ACHN (cell line): ENCODE measurements at places on chromosomes 4 and X.

- peak; percentile 17 for DNase-seq
Observed at GRCh38 chr4:163165217-163166017, 1.3 kb downstream of the NAF1 start.

GRCh38 chrX:135556055-135556454 lies 35.6 kb downstream of the INTS6L start:
- no peak for DNase-seq

- no peak for DNase-seq
Observed at GRCh38 chr4:140078366-140078765, 75.6 kb downstream of the MAML3 start.

DNA sequence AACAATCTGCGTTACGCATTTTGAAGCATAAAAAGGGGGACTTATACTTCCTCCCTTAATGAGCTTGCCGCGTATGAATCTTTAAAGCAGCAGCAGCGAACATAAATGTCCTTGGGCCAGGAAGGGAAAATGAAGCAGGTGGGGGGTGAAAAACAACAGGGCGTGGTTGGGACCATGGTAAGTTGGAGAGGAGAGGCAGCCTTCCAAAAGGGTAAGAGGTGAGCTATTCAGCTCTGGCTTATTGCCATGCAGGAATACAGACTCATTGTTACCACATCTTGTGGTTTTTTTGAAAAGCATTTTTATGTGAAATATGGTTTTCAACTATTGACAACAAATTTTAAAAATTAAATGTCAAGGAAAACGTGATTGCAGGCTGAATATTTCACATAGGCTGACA lies 710.7 kb upstream of the FAM241A start:
- DNase-seq = no peak

GRCh38 chrX:63363788-63364187 lies 12.7 kb upstream of the SPIN4 start:
- DNase-seq = no peak

DNA sequence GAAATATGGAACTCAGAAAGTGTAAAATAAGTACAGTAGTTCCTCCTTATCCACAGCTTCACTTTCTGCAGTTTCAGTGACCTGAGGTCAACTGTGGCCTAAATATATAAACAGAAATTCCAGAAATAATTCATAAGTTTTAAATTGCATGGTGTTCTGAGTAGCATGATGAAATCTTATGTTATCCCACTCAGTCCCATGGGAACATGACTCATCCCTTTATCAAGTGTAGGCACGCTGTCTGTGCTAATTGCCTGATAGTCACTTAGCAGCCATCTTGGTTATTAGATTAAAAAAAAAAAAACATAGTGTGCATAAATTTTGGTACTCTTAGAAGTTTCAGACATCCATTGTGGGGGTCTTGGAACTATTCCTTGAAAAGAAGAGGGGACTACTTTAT lies 983.4 kb upstream of the ADGRL3 start:
- DNase-seq = no peak
